ENCODE measurements at places on chromosomes 6 and 20.
A peak's percentile ranks its signal among the peaks of the same experiment; 100 is the strongest.

- no peak for DNase-seq
These were observed 9.3 kb downstream of the SH3BGRL2 start for GRCh38 chr6:79640146-79641111.

GRCh38 chr20:19840111-19840710, 82.2 kb downstream of the RIN2 start:
- no peak for DNase-seq

GRCh38 chr20:39538317-39538716, 576.2 kb downstream of the DHX35 start:
- no peak for DNase-seq

- no peak for DNase-seq
These were observed 624 bp downstream of the RBBP8NL start for GRCh38 chr20:62426699-62427131.

DNA sequence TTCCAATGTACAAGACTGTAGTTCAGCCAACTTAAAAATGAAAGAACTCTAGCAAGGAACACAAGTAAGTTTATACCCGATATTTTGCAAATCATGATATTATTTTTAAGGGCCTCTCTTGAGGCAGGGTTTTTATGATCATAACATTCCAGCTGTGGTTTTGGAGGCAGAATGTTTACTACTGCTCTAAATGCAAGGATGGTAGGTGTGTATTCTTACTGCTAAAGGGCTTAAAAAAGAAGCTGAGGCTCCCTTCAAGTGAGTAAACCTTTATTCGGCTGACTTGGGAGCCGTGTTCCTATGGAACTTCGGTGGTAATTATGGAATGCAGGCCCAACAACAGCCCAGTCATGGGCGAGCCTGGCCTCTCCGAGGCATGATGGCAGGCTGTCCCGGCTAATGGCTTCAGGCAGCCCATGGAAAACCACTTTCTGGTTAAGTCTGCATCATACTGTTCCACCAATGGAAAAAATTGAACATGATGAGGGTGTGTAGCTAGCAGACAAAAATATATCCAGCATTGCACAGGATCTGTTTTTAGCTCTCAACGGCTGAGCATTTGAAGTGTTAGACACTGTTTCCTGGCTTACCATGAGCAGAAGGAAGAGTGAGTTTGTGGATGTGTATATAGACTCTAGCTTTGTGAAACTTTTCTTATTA, 111.5 kb downstream of the TIAM2 start:
- no peak for DNase-seq

GRCh38 chr6:122740936-122741335, 38.6 kb upstream of the FABP7 start:
- no peak for DNase-seq

DNA sequence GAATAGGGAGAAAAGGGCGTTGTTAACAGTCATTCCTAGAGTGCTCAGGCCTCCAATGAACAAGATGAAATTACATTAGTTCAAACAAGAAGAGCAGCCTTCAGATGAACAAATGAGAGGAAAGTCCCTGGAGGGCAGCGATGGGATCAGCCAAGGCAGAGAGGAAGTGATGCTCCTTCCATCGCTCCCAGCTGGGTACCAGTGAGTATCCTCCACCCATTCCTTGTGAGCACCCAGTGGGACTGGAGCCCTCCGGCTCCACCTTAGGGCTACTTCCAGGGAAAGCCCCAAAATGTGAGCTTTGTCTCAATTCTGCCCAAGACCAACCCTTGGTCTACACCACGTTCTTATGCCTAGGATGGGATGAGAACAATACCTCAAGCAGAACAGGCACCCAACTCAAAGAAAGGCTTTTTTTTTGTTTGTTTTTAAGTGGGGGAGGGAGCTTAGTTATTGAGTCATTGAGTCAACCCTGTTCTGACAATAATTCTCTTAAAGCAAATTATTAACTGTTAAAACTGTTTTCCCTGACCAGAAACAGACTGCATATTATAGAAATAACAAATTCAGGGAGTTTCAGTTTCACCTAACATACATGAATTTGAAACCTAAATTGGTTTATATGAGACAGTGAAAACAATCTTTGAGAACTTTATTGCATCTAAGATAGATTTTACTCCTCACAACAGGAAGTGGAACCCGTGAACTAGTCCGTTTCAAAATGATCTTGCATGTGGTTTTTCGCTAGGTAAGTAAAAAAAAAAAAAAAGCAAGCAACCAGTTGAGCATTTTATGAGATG, 106.9 kb downstream of the IPCEF1 start:
- DNase-seq: no peak

DNA sequence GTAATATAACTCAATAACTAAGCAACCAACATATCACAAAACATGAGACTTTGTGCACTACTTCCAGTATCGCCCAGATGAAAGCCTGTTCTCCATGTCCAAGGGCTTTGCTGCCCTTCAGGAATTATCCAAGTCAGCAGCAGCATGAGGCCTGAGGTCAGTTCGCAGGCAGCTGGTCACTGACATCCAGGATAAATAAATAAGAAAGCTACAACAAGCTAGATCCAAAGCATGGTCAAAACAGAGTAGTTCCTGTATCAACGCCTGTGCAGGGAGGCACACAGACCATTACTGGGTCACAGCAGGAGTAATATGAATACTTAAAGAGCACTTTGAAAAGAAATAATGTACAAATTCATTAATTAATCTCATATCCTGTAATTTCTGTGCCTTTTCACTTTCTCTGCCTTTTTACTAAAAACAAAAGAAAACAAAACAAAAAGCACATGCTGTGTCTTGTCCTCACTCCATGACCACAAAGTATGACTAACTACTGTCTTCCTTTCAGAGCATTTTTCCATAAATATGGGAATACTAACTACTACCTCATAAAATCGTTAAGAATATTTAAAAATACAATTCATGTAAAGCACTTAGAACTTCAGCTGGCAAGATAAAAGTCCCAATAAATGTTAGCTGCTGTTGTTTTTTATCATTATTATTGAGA, 374.9 kb upstream of the IRAK1BP1 start:
- DNase-seq: no peak

DNA sequence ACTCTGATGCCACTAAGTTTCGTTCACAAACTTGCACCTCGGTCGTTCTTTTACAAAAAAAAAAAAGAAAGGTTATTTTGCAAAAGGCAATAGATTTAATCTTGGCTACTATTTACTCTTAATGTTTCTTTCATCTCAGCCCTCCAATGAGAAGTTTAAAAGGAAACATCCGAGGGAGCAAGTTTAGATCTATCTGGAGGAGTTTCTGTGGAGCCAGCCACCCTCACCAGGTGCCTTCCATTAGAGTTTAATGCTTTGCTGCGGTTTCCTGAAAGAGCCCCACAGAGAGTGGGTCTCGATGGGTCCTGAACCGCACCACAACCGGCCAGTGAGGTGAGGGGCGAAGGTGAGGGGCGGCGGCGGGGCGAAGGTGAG, 632 bp downstream of the PRKN start:
- no peak for DNase-seq

- no peak for DNase-seq
These were observed 18.9 kb upstream of the SRSF6 start for GRCh38 chr20:43438578-43439316.

- DNase-seq: no peak
These were observed 826.9 kb upstream of the EYS start for GRCh38 chr6:66533921-66534404.

DNA sequence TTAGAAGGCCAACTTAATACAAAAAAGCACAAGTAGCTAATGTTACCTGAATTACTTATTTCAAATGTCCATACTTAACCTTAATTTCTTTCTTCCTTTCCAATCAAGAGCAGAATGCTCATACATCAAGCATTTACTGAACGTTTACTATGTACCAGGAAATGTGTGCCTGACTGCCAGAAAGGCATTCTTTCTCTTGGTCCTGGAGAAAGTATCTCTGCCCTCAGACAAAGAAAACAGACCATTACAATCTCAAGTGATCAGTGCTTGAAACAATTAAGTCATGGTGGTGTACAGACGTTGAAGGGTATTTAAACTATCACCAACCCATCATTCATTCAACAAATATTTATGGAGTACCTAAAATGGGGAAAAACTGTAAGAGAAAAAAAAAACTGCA, 26.4 kb downstream of the CSNK2A1 start:
- DNase-seq: no peak

- DNase-seq: peak; percentile 76
These were observed 8.7 kb downstream of the CDS2 start for GRCh38 chr20:5135363-5136012.
